GM13976 (cell line): ENCODE measurements at places on chromosomes 5 and 9.

DNA sequence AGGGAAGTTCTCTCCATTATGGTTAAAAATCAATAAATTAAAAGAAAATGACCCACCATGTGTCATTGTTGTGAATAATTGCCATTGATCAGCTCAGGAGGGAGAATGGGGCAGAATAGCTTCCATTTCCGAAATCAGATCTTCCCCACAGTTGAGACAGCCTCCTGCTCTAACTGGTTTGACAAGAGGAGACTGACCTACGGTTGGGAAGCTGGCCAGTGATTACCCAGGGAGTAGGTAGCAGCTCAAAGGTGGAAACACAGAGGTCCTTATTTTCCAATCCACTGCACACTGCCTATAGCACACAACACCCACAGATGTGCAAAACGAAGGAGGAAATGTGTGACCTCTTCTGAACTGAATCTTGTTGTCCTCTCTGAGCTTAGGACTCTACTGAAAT, 69.0 kb upstream of the DAPK1 start:
- DNase-seq = no peak

- no peak for DNase-seq
Measured at GRCh38 chr9:27413511-27414219, 110.4 kb upstream of the IFNK start.

DNA sequence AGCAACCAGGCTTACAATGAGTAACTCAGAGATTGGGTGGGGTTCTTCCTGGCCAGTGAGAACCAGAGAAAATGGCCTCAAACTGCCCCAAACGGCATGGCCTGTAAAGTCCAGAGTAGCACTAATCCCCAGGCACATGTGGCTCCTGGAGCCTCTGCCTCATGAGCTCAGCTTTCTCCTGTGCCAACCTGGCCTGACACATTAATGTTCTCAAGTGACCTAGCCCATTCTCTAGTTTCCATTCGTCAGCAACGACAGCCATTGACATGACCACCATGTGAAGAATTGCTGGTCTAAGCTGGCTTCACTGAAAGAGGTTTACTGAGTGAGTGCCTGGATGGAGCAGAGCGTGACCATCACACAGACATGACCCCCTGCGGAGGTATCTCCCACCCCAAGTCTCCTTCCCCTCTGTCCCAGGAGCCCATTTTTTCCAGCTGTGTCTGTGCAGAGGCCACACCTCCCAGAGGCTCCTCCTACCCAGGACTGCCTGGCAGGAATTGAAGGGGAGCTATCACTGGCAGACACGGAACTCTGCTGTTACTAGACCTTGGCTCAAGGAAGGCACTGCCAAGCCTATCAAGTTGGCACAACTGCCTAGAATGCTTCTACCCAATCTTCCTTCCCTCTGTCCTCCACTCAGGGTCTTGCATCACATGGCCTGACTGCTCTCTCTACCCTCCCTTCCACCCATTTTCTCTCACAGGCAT, 59.0 kb upstream of the BOD1 start:
- DNase-seq = no peak

GRCh38 chr5:96079075-96079474, 117.4 kb upstream of the ELL2 start:
- no peak for DNase-seq

DNA sequence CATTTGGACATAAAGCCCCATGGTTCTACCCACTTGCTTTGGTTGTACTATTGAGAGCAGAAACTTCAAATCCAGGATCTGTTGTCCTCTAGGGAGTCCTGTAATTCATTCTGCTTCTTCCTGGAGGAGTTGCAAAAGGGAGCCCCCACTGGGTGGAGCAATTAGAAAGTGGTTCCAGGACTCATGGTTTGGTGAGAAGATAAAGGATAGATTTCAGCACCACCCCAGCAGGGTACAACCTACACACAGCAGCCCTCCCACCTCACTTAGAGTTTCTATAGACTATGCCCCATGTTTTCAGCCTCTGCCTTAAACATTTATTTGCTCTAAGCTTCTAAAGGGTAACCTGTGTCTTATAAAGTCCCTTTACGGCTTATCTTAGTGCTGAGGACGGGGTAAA, 112.6 kb upstream of the ARRDC3 start:
- DNase-seq = no peak

- no peak for DNase-seq
Measured at GRCh38 chr5:179237770-179238627, 107.3 kb downstream of the ADAMTS2 start.

GRCh38 chr9:133246562-133246961, 28.4 kb downstream of the ABO start:
- no peak for DNase-seq

GRCh38 chr5:142769251-142769792, 855 bp upstream of the ARHGAP26 start:
- DNase-seq = no peak

DNA sequence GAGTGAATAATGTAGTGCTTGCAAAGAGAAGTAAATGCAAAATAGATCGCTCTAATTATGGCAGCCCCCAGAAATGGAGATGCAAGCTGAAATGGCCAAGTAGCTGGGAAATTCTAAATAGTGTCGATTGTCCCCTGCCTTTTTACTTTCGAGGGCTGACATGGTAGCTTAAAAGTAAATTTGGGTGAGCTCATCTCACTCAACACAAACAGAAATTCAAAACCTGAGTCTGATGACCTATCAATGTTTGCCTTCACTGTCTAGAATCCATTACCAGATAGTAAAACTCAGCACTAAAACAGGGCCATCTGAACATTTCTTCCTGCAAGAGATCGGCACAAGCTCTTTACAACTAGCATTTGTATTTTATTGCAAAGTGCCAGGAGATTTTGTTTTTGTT, 7.0 kb upstream of the LHX2 start:
- no peak for DNase-seq

GRCh38 chr9:126519660-126520420, 93.9 kb upstream of the LMX1B start:
- no peak for DNase-seq

DNA sequence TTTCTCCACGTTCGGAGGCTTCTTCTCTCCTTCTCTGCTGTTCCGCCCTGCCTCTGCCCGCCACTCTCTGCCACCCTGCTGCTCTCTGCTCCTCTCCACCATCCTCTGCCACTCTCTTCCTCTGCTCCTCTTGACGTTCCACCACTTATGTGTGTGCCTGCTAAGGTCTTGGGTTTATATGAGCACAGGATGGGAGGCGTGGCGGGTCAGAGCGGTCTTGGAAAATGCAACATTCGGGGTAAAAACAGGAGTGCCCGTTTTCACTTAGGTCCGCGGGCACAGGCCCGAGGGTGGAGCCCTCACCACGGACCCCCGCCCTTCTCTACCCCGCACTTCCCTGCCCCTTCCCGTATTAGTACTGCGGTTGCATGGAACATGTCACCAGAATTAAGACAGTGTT, 114.4 kb upstream of the FBXL7 start:
- no peak for DNase-seq

- DNase-seq = no peak
Measured at GRCh38 chr9:17536027-17536426, 42.8 kb upstream of the SH3GL2 start.

DNA sequence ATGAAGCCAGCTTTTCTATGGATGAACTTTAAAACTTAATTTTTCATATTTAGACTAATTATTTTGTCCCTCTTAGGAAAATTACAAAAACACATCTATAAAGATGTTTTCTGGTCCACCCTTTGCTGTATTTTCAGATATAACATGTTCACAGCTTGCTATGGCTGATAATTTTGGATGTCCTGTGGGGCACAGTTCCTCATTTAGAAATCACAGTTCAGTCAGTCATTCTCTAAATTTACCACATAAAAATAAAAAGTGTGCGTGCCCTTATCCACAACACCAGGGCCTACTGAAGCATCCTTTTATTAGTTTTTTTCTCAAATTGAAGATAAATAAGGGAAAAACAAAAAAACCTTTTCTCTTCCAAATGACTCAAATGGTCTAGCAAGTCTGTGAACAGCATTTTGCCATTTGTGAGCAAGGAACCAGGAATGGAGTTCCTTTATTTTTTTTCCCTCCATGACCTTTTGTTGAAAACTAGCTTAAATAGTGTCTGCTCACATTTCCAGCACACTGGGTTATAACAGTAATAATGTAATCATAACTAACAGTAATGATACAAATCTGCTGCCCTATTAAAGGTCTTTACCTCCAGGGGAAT, 87.1 kb downstream of the CEMIP2 start:
- DNase-seq = no peak

DNA sequence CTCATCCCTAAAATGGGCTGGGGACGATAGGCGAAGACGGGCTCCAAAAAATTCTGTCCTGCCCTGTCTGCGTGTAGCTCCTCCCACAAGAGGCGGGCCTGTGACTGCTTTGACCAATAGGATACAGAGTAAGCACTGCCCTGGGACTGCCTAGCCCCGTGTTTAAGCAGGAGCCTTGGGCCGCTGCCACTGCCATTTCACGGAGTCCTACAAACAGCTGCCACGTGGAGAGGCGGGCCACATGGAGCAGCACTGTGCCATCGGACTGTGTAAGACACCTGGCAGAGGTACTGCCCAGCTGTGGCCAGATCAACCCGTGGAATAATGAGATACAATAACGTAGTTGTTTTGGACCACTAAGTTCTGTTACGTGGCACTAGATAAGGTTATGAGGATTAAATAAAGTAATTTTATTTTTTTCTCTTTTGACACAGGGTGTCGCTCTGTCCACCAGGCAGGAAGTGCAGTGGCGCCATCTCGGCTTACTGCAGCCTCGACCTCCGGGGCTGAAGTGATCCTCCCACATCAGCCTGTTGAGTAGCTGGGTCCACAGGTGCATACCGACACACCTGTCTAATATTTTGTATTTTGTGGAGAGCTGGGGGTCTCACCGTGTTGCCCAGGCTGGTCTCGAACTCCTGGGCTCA, 87.2 kb downstream of the LMNB1 start:
- no peak for DNase-seq

DNA sequence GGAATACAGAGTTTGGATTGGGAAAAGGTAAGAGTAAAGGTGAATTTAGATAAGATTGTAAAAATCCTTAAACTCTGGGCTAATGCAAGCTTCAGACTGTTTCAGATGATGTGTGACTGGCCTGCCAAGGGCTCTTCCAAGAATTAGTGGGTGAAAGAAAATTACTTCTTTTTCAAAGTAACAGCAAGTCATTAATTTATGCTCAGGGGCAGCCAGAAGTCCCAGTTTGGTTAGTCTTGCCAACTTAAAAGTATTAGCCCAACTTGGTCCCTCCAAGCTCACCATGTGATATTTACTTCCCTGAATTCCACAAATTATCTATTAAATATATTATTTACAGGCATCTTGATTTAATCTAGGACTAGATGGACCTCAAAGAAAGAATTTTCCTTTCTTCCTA, 947.8 kb downstream of the NR2F1-AS1 start:
- DNase-seq = no peak

GRCh38 chr9:89640361-89640760, 35.5 kb downstream of the GADD45G start:
- no peak for DNase-seq

DNA sequence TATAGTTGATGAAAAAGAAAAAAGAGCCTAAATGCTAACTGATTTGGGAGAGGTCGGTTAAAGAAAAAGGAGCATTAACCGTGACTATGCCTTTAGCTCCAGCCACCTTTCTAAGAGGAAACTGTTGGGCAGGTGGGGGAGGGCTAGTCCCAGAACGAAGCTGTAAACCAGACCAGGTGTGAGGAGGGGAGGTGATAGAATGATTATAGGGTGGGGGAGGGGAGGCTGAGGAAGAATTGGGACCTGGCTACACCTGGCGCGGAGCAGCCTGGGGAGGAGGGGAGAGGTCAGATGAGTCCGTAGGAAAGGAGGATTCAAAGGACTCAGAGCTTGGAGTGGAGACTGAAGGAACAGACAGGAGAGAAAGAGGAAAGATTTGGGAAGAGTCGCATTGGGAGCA, 73.4 kb downstream of the PHAX start:
- no peak for DNase-seq

DNA sequence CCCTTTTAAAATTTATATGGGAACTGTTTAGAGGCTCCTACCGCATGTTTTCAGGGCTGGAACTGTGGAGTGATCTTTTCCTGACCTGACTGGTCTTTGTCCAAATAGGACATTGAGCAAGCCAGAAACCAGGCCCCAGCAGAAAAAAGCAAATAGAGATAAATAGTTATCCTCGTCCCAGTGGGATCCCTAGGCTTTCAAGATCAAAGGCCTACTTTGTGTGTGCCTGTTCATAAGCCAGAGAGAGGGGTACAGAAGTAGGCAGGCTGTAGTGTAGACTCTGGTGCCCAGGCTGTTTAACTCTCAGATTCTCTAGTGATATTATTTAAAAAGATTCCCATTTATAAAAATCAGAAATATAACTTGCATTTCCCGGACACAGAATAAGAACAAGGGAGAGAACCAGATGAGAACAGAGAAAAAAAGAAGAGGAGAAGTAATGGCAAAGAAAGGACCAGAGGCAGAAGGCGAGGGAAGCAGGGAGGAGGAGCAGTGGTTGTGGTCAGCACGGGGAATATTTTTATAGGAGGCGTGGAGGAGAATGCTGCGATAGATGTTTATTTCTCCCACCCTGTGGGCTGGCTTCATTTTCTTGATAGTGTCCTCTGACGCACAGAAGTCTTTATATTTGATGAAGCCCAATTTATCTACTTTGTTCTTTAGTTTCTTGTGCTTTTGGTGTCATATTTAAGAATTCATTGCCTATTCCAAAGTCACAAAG, 101.2 kb downstream of the AOPEP start:
- no peak for DNase-seq

- DNase-seq = no peak
Measured at GRCh38 chr9:127448112-127448805, 2.9 kb downstream of the RPL12 start.

DNA sequence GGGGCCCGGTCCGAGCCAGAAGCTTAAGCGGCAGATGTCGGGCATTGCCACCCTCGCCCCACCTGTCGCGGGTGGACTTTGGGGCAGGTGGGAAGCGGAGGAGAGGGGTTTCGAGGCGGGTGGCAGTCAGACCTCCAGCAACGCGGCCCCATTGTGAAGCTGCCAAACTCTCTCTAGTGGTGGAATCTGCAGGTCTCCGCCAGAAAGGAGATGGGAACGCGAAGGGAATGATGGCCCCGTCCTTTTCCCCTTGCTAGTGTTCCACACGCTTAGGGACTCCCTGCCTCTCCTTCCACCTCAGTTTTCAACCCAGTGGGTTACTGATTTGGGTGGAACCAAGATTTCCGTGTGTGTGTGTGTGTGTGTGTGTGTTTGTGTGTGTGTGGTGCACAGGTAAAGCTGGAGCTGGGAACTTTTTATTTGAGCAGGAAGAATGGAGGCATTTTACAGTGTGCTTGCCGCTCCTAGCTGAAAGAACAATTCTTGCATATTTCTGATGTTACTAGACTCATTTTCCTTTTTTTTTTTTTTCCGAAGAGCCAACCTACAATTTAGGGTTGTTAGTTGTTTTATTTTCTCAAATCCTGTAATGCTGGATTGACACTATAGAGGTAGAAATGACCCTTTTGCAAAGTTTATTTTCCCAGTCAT, 1.3 kb downstream of the MACIR start:
- peak; percentile 16 for DNase-seq

GRCh38 chr5:179534431-179534830, 15.9 kb upstream of the RUFY1 start:
- peak; percentile 64 for DNase-seq

- no peak for DNase-seq
Measured at GRCh38 chr9:28456861-28457260, 883.6 kb upstream of the C9orf72 start.

- no peak for DNase-seq
Measured at GRCh38 chr9:13904746-13905145, 409.2 kb downstream of the NFIB start.
